ENCODE measurements at places on chromosomes 4 and X.

DNA sequence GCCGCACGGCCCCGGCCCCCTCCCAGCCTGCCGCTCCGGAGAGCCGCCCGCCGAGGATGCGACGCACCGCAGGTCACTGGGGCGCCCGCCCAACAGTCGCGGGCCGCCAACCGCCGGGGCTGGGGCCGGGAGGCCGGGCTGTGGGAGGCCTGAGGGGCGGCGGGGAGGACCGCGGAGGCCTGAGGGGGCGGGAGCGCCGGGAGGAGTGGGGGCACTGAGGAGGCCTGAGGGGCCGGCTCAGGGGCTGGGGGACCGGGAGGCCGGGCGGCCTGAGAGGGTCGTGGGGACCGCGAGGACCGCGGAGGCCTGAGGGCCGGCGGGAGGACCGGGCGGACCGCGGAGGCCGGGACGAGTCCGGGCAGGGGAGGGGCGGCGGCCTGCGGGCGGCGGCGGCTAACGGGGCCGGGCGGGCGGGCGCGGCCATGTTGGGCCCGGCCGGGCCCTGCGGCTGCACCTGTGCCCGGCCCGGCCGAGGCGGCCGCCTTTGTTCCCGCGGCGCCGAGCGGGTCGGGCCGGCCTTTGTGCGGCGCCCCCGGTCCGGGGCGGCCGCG is 353 bp downstream of the NSD2 start:
- no peak for DNase-seq

DNA sequence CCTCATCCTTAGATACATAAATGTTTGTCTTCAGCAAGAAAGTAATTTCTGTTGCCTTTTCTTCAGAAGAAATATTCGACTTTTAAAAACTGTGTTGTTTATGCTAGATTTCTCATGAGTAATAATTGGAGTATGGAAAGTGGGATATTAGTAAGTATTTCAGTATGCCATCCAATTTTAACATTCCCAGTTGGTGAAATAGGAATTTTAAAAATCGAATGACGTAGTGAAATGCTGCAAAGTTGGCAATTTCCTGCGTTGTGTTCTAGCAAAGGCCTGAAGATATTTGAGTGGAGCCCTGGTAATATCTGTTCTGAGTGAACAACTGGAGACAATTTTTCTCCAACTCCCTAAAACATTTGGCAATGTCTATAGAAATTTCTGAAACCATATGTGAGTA is 190.1 kb downstream of the ZNF330 start:
- no peak for DNase-seq

DNA sequence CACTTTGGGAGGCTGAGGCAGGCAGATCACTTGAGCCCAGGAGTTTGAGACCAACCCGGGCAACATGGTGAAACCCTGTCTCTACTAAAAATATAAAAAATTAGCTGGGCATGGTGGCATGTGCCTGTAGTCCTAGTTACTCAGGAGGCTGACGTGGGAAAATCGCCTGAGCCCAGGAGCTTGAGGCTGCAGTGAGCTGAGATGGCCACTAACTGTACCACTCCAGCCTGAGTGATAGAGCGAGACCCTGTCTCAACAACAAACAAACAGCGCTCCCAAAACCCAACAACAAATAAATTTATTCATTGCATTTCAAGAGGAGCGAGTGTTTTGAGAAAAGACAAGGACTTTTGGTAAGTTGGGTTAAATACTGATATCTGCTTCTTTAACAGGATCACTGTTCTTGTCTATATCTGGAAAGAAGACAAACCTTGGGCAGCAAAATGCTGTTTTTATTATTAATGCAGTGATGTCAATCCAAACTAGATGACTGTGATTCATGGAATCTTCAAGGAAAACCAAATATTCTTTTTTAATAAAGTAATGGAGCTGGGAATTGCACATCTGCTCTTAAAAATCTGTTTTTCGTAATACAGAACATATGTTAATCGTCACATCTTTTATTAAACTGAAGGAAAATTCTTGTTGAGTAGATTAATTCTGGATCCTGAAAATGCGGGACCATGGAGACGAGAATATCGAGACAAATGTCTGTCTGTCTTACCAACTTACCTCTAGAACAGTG is 90.8 kb upstream of the LIMCH1 start:
- DNase-seq, result no peak

DNA sequence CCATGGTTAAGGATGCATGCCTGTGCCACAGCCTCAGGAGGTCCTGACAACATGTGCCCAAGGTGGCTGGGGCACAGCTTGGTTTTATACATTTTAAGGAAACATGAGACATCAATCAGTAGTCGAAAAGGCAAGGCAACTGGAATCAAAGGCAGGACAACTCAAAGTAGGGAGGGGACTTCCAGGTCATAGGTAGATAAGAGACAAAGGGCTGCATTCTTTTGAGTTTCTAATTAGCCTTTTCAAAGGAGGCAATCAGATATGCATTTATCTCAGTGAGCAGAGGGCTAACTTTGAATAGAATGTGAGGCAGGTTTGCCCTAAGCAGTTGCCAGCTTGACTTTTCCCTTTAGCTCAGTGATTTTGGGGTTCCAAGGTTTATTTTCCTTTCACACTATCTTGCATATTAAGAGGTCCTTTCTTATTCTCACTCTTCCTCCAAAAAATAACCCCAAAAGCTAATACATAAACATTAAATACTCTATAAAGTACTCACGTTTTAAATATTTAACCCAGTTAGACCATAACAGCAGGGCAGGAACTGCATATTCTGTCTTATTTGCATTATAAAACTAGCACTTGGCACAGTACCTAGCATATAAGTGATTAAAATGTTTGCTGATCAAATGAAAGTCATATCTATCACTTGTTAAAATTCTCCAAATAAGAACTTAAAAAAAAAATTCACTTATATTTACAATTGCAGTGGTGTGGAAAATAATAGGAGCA is 36.3 kb upstream of the UGT8 start:
- no peak for DNase-seq

DNA sequence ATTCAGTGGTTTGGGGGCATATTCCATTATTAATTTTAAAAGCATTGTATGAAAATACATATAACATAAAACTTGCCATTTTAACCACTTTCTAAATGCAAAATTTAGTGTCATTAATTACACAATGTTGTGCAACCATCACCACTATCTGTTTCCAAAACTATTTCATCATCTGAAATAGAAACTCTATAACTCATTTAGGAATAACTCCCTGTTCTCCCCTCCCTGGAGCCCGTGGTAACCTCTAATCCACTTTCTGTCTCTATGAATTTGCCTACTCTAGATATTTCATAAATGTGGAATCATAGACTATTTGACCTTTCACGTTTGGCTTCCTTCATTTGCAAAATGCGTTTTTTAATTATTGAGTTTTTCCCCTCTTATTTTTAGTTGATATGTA is 101.4 kb upstream of the GPC4 start:
- DNase-seq, result no peak

DNA sequence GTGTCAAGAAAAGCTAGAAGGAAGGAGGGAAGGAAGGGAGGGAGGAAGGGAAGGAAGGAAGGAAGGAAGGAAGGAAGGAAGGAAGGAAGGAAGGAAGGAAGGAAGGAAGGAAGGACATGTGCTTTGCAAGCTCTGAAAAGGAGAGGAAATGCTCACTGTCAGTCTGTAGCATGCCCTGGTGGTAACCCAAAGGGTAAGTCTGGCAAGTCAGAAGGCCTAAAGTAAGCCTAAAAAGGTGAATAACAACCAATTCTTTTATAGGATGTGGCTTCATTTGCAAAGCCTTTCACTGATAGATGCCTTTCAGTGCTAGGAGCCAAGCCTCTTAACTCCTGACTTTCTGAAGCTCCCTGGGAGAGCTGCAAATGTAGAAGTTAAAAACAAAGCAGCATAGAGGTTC is 542.6 kb downstream of the CFAP47 start:
- no peak for DNase-seq

GRCh38 chrX:22069586-22069985 is 37.5 kb downstream of the PHEX start:
- DNase-seq, result no peak

DNA sequence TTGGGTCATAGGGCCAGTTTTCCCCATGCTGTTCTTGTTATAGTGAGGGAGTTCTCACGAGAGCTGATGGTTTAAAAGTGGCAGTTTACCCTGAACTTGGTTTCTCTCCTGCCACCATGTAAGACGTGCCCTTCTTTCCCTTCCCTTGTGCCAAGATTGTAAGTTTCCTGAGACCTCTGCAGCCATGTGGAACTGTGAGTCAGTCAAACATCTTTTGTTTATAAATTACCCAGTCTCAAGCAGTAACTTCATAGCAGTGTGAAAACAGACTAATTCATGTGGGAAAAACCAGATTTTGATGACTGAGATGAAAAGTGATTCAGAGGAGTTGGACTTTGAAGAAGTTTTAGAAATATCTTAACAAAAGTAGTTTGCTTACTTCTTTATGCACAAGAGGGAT is 101.4 kb downstream of the ARHGAP10 start:
- no peak for DNase-seq

DNA sequence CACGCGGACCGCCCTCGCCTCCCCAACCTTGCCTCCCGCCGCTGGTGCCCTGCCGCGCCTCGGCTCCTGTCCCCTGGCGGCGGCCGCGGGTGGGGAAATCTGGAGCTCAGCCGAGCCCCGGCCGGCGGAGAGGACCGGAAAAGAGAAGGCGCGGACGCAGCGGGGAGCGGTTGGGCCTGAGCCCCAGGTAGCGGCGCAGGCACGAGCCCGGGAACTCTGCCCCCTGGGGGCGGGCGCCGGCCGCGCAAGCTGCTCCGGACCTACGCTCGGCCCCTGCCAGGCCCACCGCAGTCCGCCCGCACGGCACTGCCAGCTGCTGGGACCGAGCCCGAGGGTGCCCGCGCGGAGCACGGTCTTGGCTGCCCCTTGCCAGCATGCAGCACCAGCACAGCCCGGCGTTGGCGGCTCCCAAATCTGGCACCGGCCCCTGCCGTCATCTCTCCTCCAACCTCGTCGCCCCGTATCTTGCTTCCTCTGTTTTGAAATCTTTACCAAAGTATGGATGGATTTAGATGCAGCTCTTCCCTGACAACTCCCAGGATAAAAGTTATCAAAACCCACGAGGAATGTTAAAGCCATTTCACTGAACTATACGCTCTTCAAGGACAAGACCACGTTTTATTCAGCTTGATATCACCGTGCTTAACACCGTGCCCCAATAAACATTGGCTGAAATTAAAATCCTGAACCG is at the start of gene PRSS12:
Gene PRSS12, minus strand, starts transcription at position 161 of the 691 bp plus-strand sequence. CDS start 283 bp downstream, outside the sequence.
- DNase-seq, result peak; percentile 5

- no peak for DNase-seq
Observed at GRCh38 chr4:159191989-159192388, 89.1 kb downstream of the RAPGEF2 start.

- DNase-seq, result no peak
Observed at GRCh38 chr4:102735582-102735981, 25.2 kb downstream of the MANBA start.

DNA sequence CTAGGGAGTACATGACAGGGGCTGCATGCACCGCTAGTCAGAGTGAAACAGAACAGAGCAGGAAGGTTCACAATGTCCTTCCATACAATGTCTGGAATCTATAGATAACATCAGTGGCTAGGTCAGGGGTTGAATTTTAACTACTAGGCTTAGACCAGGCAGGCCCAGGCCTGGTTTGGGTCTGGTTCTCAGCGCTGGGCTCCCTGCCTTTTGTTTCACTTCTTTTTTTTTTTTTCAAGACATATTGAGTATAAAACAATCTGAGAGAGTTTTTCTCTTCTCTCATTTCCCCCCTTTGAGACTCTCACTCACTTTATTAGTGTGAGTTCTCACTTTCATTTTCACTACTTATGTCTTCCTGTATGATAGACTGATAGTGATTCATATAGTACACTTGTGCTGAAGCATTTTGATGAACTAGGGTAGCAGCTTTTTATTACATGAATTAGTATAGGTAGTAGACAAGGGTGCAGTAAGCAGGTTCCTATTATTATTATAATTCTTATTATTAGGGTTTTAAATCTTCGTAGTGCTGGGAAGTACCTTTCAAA is 120.0 kb upstream of the ZDHHC15 start:
- no peak for DNase-seq

DNA sequence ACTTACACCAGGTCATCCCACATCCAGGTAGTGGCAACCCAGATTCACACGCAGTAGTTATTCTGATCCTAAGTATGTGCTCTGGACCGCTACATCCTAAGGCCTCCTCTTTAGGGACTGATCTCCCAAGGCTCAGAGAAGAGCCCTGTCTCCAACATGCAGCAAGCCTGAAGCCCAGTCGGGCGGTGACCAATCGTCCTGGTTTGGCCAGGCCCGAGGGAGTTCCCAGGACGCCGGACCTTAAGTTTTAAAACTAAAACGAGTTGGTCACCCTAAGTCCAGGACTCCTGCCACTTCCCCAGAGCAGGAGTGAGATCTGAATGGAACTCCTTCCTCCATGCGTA is 385 bp downstream of the LYAR start:
- no peak for DNase-seq

- no peak for DNase-seq
Observed at GRCh38 chr4:75662626-75663025, 10.6 kb downstream of the G3BP2 start.

GRCh38 chr4:161892951-161893350 is 270.8 kb downstream of the FSTL5 start:
- no peak for DNase-seq

DNA sequence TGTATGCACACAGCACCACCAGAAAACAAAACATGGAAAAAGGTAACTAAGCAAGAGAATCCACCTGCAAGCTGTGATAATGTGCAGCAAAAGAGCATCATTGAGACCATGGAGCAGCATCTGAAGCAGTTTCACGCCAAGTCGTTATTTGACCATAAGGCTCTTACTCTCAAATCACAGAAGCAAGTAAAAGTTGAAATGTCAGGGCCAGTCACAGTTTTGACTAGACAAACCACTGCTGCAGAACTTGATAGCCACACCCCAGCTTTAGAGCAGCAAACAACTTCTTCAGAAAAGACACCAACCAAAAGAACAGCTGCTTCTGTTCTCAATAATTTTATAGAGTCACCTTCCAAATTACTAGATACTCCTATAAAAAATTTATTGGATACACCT is 90.2 kb downstream of the TET2 start:
- DNase-seq, result no peak

GRCh38 chrX:56803850-56804681 is 75.0 kb downstream of the NBDY start:
- DNase-seq, result no peak

GRCh38 chr4:13378973-13379759 is 105.0 kb downstream of the RAB28 start:
- no peak for DNase-seq

GRCh38 chr4:186954509-186954908 is 230.9 kb upstream of the FAT1 start:
- DNase-seq, result no peak

GRCh38 chrX:153960786-153961185 is 10.8 kb downstream of the HCFC1 start:
- no peak for DNase-seq

DNA sequence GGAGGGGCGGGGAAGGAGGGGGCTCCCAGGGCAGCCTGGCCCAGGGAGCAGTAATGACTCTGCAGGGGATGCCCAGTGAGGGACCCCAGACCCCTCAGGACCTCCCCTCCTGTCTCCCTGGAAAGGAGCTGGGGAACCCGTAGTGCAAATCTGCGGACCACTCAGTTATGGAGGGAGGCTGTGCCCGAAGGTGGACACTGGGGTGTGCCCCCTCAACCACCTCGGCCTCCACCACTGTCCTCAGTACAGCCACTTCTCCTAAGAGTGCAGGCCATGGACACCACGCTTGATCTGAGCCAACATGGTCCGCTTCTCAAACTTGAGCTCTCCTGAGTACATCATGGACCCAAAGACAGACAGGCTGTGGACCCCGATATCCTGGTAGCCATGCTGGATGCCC is 378.2 kb upstream of the MAOA start:
- no peak for DNase-seq

All from stimulated activated CD8-positive, alpha-beta memory T cell treated with anti-CD3 and anti-CD28 coated beads, Interleukin-12 subunit alpha, Interleukin-12 subunit beta, amount 100 ng/mL, for 4 hours (primary cell).